ENCODE measurements at places on chromosomes 5 and 9. TPM values are rescaled to one million over a fixed set of nuclear protein-coding genes. Genes with fewer than 3 reads are reported as not detected.

DNA sequence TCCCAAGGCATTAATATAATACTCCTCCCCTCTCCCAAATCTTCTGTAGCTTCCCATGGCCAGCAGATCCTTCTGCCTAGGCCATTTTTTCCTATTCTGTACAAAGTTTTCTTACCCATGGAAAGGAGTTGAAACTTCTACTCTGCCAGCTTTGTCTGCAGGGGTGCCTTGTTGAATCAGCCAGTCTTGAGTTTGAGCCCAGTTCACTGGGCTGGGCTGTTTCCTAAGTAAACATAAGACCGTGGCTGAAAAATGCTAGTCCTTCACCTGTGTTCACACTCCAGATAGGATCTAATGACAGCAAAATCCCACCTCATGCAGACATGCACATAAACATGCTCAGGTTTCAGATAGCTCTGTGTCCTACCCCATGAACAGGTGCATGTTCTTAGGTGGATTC, 10.4 kb downstream of the TEX48 start:
- no peak for DNase-seq
- no peaks in the 10 kb centered on the region for H3K36me3 ChIP-seq
- H3K27ac ChIP-seq: no peak overlapping the region
- no peaks in the 10 kb centered on the region for H3K4me1 ChIP-seq

DNA sequence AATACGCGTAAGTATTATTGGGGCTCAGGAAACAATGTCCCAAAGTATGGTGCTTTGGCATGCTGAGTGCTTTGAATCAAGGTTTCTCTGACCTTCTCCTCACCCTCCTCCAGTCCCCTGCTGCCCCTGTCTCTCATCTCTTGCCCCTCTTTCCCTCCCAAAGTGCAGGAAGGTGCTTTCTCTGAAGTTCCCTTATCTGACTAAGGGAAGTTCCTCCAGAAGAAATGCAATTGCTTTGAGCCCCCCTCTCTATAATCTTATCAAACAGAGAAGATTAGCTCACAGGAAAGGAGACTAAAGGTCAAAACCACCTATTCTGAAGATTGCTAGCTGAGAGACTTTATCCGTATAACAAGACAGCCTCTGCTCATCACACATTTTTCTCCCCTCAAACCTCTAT, 288.1 kb downstream of the ARL15 start:
- no peak overlapping the region for H3K27ac ChIP-seq
- no peaks in the 10 kb centered on the region for H3K27me3 ChIP-seq
- no peaks in the 10 kb centered on the region for H3K4me1 ChIP-seq

DNA sequence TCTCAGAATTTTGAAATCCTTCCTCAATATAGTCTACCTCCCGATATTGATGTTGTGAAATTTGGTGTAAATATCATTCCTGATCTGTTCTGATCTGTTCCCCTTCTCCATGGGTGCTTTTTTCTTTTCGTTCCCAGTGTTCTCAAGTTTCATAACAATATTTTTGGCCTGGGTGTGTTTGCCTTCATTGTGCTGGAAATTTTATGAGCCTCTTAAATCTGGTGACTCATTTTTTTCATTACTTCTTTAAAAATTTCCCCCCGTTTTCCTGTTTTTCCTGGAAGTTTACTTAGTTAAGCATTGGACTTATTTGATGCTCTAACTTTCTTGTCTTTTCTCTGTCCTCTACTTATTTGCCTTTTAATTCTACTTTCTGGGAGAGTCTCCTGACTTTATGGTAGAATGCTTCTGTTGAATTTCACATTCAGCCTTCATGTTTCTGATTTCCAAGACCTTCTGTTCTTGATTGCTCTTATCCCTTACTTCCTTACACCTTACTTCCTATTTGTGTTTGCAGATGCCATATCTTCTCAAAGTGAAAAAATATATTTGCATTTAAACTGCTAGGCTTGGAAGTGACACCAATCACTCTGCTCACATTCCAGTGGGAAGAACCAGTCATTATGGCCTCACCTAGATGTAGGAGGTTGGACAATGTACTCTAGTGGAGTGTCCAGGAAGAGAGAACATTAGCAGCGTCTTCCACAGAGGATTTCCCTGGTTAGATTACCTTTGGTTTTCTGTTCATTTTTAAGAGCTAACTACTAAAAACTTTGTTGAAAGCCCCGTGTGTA, 441.9 kb downstream of the ARHGEF28 start:
- H3K27me3 ChIP-seq: no peaks in the 10 kb centered on the region
- H3K4me3 ChIP-seq: no peak overlapping the region
- H3K36me3 ChIP-seq: no peaks in the 10 kb centered on the region
- no peak for DNase-seq

GRCh38 chr5:65774346-65774745, 52.3 kb downstream of the NLN start:
- DNase-seq: no peak
- H3K27ac ChIP-seq: no peak overlapping the region
- no peaks in the 10 kb centered on the region for H3K27me3 ChIP-seq
- peaks cover 8% of the 10 kb centered on the region for H3K4me1 ChIP-seq

DNA sequence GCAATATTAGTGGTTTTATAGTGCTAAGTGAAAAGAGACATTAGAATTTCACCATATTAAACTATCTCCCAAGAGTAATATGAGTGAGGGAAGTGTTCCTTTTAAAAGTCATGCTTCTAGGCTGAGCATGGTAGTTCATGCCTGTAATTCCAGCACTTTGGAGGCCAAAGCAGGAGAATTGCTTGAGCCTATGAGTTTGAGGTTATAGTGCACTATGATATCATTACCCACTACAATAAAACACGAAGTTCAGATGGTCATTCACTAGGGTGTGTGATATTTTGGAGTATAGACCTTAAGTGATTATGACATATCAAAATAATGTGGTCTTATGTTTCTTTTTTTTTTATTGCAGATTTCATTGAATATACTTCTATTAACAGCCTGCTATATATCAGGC, 6.7 kb downstream of the KIF2A start:
- H3K27me3 ChIP-seq: no peaks in the 10 kb centered on the region
- H3K4me1 ChIP-seq: peaks cover 17% of the 10 kb centered on the region
- no peak overlapping the region for H3K4me3 ChIP-seq
- DNase-seq: no peak

Gene TAF11L10
- not detected for total RNA-seq

- H3K36me3 ChIP-seq: no peaks in the 10 kb centered on the region
- no peak overlapping the region for H3K27ac ChIP-seq
- H3K4me1 ChIP-seq: no peaks in the 10 kb centered on the region
Observed at GRCh38 chr5:72922422-72922821, 33.4 kb upstream of the FCHO2 start.

DNA sequence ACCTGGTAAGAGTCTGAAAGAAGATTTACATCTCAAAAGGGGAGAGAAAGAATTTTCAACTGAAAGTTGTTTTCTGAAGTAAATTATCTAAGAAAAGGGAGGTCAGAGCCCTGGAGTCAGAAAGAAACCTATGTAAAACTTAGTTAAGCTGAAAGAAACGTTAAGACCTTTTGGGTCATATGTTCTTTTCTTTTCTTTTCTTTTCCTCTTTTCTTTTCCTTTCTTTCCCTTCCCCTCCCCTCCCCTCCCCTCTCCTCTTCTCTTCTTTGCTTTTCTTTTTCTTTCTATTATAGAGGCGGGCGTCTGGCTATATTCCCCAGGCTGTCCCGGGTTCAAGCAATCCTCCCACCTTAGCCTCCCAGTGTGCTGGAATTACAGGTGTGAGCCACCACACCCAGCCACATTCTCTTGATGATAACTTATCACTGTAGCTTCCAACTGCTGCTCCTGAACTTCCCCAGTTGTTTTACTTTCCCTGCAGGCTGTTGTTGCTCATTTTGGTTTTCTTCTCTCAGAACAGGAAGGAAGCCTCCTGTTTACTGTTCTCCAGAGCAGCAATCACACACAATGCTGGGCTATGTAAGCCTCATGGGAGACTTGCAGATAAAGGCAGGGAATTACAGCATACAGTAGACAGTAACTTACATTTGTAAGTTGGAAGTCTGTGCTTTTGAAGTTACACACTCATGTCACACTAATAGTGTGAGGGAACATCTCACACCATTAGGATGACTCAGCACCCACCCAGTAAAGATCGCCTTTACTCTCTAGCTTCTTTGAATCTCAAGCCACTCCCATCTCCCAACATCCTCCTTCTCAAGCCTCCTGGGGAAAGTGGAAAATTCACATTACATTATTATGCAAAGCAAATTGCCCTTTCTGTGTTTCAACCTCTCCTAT, 2216.6 kb upstream of the WWC1 start:
- no peak overlapping the region for H3K4me3 ChIP-seq
- DNase-seq: no peak
- H3K27ac ChIP-seq: no peak overlapping the region
- no peaks in the 10 kb centered on the region for H3K27me3 ChIP-seq
- no peaks in the 10 kb centered on the region for H3K4me1 ChIP-seq
- H3K36me3 ChIP-seq: no peaks in the 10 kb centered on the region

DNA sequence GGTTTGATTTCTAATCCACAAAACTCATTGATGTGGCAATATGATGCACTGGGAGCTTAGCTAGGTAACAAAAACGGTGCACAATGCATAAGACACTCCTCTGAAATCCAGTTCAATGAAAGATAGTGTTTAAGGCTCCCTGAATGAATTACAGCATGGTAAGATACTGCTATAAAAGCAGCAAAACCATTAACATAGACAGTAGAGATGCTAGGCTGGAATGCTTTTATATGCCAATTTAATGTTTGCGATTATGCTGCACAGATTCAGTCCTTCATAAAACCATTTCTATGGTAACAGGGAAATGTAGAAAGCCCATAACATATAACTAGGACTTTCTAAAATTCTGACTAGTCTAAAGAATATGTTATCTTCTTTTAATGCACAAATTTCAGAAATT, 180.8 kb upstream of the NUDT12 start:
- no peak for DNase-seq
- H3K36me3 ChIP-seq: no peaks in the 10 kb centered on the region
- H3K4me1 ChIP-seq: no peaks in the 10 kb centered on the region
- H3K27me3 ChIP-seq: no peaks in the 10 kb centered on the region

Gene SLC45A2
- not detected for total RNA-seq

DNA sequence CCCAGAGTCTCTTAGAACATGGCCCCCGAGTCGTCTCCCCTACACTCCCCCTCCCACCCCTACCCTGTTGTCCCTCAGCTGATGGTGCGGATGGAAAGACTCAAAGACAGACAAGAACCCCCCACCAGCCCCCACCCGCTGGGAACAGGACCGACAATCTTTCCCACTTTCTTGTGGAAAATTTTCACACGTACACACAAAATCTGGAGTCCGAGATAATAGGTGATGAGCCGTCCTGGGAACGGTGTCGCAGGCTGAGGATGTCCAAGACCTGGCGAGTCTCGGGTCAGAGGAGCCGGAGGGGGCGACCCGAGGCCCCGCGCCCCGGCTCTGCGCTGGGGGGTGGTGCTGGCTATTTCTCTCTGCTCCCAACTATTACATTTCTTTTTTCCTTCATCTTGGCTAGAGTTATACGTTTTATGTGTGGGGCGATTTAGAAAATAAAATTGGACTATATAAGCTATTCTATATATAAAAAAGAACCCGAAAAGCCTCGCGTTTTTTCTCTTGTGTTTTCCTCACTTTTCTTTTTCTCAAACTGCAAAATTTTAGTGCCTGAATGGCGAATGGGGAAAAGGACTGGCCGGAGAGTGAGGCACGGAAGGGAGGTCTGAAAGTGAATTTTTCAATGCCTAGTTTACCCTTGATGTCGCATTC, 188.8 kb downstream of the MEF2C start:
- H3K4me1 ChIP-seq: peaks cover 25% of the 10 kb centered on the region
- H3K27me3 ChIP-seq: peaks cover 58% of the 10 kb centered on the region
- H3K36me3 ChIP-seq: no peaks in the 10 kb centered on the region

DNA sequence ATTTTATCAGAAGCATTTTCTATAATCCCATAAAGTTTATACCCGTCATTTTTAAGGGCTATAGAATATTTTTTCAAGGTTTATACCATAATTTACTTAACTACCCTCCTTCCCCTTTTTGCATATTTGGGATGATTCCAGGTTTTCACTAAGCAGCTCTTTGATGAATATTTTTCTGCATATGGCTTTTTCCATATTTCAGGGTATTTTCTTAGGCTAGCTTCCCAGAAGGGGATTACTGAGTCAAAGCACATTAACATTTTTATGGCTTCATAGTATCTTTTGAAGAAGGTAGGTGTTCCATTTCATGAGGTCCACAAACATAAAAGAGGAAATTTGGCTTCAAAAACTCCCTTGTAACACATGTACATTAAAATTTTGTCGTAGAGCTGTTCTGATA, 14.6 kb upstream of the COL15A1 start:
- H3K4me1 ChIP-seq: peaks cover 5% of the 10 kb centered on the region
- DNase-seq: no peak
- no peaks in the 10 kb centered on the region for H3K36me3 ChIP-seq

Gene WDR38
- not detected for total RNA-seq

- no peaks in the 10 kb centered on the region for H3K27me3 ChIP-seq
- no peak for DNase-seq
- no peak overlapping the region for H3K4me3 ChIP-seq
- H3K36me3 ChIP-seq: no peaks in the 10 kb centered on the region
- no peak overlapping the region for H3K27ac ChIP-seq
Observed at GRCh38 chr5:14225173-14225834, 82.2 kb downstream of the TRIO start.

DNA sequence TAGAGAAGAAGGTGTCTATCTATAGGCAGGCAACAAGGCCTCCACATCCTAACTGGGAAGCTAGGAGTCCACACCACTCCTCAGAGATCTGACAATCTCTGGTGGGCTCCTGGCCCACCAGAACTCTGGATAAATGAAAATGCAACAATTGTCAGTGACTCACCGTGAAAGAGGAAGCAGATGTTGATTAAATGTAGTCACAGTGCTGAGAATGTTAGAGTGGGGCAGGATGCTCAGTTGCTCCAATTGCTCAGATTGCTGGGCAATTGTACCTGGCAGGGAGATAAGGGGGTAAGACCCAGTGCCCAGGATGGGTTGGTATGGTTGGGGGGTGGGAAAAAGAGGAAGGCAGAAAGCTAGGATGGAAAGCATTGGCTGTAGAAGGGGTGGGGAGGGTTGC, 4.3 kb downstream of the CCL19 start:
- no peaks in the 10 kb centered on the region for H3K36me3 ChIP-seq
- no peak overlapping the region for H3K27ac ChIP-seq
- no peak overlapping the region for H3K4me3 ChIP-seq

DNA sequence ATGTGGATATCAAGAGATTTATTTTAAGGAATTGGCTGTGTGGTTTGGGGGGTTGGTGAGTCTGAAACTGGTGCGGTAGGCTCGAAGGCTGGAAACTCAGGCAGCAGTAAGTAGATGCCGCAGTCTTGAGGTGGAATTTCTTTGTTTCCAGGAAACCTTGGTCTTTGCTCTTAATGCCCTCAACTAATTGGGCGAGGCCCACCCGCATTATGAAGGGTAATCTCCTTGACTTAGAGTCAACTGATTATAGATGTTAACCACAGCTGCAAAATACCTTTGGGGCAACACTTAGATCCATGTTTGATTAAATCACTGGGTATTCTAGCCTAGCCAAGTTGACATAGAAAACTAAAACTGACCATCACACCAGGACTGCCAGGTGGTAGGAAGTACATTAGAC, 83.8 kb downstream of the ANKRD33B start:
- H3K4me1 ChIP-seq: no peaks in the 10 kb centered on the region
- H3K4me3 ChIP-seq: no peak overlapping the region
- no peaks in the 10 kb centered on the region for H3K27me3 ChIP-seq
- H3K27ac ChIP-seq: no peak overlapping the region
- no peak for DNase-seq

- no peak for DNase-seq
- no peaks in the 10 kb centered on the region for H3K27me3 ChIP-seq
- no peak overlapping the region for H3K27ac ChIP-seq
- no peak overlapping the region for H3K4me3 ChIP-seq
Observed at GRCh38 chr5:28807195-28807729, 1768.9 kb upstream of the CDH9 start.

Gene GPR151
- not detected for total RNA-seq

Measured in heart left ventricle (tissue), 16 donors.